Psoas muscle (tissue), 8 donors: ENCODE measurements at places on chromosomes 3 and 15. TPM values are rescaled to one million over a fixed set of nuclear protein-coding genes. Genes with fewer than 3 reads are reported as not detected.

CFAP100 gene
- total RNA-seq: not detected

ATG7 gene
- total RNA-seq: 14.9 TPM

MUC20 gene
- 3.9 TPM for total RNA-seq

STAC gene
- 0.69 TPM for total RNA-seq

LRTM1 gene
- total RNA-seq: 3.1 TPM

GRCh38 chr3:99875929-99876841 is 58.5 kb downstream of the CMSS1 start:
- peak; percentile 89 for DNase-seq
- no peaks in the 10 kb centered on the region for H3K36me3 ChIP-seq
- no peaks in the 10 kb centered on the region for H3K27me3 ChIP-seq

DNA sequence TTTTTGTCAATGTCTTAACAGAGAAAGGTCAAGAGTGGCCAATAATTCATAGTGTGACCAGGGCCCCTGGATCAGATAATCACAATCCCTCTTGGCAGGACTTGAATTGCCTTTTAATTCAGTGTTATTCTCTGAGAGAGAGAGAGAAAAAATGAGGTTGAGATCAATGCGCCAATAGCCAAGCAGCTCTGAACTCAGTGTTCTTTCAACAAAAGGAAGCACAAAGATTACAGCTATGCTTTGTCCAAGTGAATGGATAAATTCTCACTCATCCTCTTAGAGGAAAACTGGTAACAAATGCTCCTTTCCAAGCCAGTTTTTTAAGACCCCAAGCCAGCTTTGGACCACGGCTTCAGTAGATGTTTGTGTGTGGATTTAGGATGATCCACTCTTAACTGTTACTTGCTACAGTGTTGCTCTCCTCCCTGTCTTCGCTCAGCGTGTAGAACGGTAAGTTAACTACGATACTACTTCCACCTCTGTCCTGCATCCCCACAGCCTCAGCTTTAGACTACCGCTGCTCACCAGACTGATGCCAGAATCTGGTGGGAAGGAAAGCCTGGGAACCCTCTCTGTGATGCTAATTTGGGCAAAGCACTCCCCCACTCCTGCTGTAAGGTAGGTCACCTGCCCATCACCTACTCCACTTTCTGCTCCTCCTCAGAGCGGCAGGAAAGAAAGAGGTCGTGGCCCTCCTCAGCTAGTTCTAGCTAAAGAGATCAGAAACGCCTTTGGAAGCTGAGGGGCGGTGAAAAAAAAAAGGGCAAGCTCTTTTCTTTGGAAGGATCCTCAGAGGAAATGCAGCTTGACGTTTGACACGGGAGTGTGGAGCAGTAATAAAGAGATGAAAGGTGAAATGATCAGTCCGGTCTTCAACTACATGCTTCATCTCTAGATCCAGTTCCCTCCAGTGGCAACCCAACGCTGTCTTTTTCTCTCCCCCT is 46.8 kb upstream of the LPP start:
- no peaks in the 10 kb centered on the region for H3K4me1 ChIP-seq
- no peak overlapping the region for H3K27ac ChIP-seq
- H3K36me3 ChIP-seq: no peaks in the 10 kb centered on the region
- DNase-seq: no peak
- no peaks in the 10 kb centered on the region for H3K27me3 ChIP-seq

- no peaks in the 10 kb centered on the region for H3K4me1 ChIP-seq
- H3K27ac ChIP-seq: no peak overlapping the region
- H3K36me3 ChIP-seq: no peaks in the 10 kb centered on the region
- no peak overlapping the region for H3K4me3 ChIP-seq
- H3K27me3 ChIP-seq: no peaks in the 10 kb centered on the region
Observed at GRCh38 chr3:60755094-60755493, 496.2 kb downstream of the FHIT start.

- H3K4me1 ChIP-seq: no peaks in the 10 kb centered on the region
- H3K27me3 ChIP-seq: no peaks in the 10 kb centered on the region
- no peak overlapping the region for H3K27ac ChIP-seq
- no peak for DNase-seq
Observed at GRCh38 chr15:66163553-66163952, 90.0 kb downstream of the MEGF11 start.

DNA sequence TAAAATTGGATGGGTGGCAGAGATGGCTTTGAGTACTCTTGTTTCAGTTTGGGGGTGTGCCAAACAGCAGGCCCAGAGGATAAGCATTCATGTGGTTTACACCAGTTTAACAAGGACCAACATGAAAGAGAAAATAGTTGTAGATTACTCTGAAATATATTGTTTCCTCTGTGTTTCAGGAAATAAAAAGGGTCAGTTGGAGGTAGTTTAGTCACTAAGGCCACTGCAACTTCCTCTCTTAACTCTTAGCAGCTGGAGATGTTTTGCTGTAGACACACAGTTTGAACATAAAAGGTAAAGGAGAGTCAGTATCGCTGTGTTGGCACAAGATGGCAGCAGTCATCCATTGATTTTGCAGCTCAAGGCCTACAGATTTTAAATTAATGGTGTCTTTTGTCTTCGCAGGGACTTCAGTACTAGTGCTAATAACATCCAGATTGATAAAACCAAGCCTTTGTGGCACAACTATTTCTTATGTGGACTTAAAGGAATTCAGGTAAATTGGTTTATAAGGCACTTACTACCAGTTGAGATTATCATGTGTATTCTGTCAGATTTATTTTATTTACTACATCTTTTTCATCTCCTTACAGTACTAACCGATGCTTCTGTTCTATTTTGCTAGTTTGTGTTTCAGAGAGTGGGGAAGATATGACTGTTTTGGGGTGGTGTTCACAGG is 65.5 kb downstream of the GALK2 start:
- DNase-seq: peak; percentile 30
- no peak overlapping the region for H3K4me3 ChIP-seq
- H3K27ac ChIP-seq: no peak overlapping the region

- no peaks in the 10 kb centered on the region for H3K4me1 ChIP-seq
- no peaks in the 10 kb centered on the region for H3K27me3 ChIP-seq
- no peak overlapping the region for H3K4me3 ChIP-seq
- no peak for DNase-seq
Observed at GRCh38 chr15:83215306-83215705, 7.7 kb upstream of the HDGFL3 start.
